ENCODE measurements at places on chromosomes 6 and 20.
A peak's percentile ranks its signal among the peaks of the same experiment; 100 is the strongest.

GRCh38 chr6:44237021-44237812 lies 9.7 kb upstream of the HSP90AB1 start:
- peaks cover 4% of the 10 kb centered on the region for H3K36me3 ChIP-seq
- peaks cover 9% of the 10 kb centered on the region for H3K27me3 ChIP-seq
- H3K27ac ChIP-seq: peak overlapping the region; percentile 96
- peak; percentile 39 for DNase-seq
- peak overlapping the region; percentile 81 for H3K4me3 ChIP-seq
- H3K4me1 ChIP-seq: peaks cover 10% of the 10 kb centered on the region

GRCh38 chr6:30826961-30827342 lies 57.4 kb upstream of the DDR1 start:
- H3K27ac ChIP-seq: no peak overlapping the region
- no peaks in the 10 kb centered on the region for H3K27me3 ChIP-seq
- no peaks in the 10 kb centered on the region for H3K36me3 ChIP-seq
- no peak overlapping the region for H3K4me3 ChIP-seq
- DNase-seq: no peak
- H3K4me1 ChIP-seq: peaks cover 13% of the 10 kb centered on the region

- H3K4me3 ChIP-seq: peak overlapping the region; percentile 20
- no peak for DNase-seq
- H3K27ac ChIP-seq: peak overlapping the region; percentile 90
These were observed 593.4 kb upstream of the JAG1 start for GRCh38 chr20:11267131-11267761.

DNA sequence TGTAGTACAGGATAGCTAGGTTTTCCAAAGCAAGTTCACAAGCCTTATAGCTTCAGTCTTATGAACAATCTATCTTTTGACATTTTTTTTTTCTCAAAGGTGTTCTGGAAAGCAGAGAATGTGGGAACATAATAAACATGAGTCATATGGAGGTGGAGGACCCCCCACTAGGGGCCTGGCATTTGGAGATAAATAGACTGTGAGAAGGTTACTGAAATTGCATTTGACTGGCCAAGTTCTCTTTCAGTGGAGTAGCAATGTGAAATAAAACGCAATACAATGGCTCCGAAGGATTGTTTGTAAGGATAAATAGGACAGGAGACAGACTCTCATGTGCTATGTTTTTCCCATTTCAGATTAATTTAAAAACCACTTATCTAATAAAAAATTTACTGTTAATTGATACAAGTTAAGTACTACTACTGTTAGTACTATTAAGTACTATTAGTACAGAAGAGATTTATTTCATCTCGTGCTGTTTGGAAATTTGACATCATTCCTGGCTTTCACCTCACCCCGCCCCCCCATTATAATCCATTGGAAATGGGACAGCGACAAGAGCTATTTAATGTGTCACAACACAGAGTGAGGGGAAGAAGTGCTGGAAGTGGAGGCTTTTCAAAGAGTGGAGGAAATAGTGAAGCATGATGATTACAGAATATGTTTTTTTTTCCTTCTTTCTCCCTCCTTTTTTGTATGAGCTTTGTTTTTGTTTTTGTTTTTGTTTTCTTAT lies 122.6 kb upstream of the ID4 start:
- H3K27me3 ChIP-seq: peaks cover 3% of the 10 kb centered on the region
- no peak overlapping the region for H3K4me3 ChIP-seq
- H3K36me3 ChIP-seq: no peaks in the 10 kb centered on the region
- H3K4me1 ChIP-seq: peaks cover 19% of the 10 kb centered on the region

- H3K27ac ChIP-seq: no peak overlapping the region
- H3K27me3 ChIP-seq: peaks cover 43% of the 10 kb centered on the region
- no peak overlapping the region for H3K4me3 ChIP-seq
- H3K4me1 ChIP-seq: no peaks in the 10 kb centered on the region
- DNase-seq: no peak
These were observed 234.5 kb downstream of the BMP7 start for GRCh38 chr20:57031867-57032355.
